ENCODE measurements at places on chromosomes 13 and 19.

DNA sequence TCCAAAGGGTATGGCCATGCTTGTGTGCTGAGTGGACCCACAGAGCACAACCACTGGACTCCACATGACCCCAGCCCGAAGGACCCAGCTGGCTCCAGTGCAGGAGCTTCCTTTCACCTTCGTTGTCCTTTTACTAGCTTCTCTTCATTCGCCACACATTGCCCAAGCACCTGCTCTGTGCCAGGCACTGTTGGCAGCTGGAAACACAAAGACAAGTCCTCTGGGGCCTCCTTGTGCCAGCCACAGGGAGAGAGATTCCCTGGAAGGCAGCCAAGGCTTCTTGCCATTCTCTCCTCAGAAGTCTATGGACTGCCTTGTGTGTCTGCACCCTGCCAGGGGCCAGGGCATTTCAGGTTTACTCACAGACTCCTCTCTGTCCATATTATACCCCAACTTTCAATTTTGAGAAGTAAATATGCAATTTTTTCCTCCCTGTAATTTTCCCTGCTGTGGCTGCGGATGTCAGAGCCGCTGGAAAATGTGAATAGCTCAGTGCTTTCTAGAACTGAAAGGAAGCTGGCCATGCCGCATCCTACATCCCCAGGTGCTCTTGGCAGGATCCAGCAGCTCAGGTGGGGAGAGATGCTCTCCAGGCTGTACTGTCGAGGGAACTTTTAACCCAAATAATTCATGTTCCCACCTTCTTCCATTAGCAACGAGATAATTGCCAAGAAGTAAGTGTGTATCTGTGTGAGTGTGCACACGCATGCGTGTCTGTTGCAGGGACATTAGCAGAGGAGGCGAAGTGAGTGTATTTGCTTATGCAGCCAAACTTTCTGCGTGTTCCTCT, 57.2 kb downstream of the CHST8 start:
- DNase-seq: no peak

GRCh38 chr19:10419200-10419645, 1.1 kb upstream of the PDE4A start:
- DNase-seq: no peak

- DNase-seq: peak; percentile 78
Observed at GRCh38 chr19:35716801-35717664, 770 bp upstream of the KMT2B start.

- no peak for DNase-seq
Observed at GRCh38 chr19:15452111-15453047, 2.6 kb upstream of the WIZ start.

GRCh38 chr19:41702171-41702651, 6.2 kb upstream of the CEACAM5 start:
- no peak for DNase-seq

GRCh38 chr13:32305646-32306045, 9.5 kb downstream of the ZAR1L start:
- no peak for DNase-seq

DNA sequence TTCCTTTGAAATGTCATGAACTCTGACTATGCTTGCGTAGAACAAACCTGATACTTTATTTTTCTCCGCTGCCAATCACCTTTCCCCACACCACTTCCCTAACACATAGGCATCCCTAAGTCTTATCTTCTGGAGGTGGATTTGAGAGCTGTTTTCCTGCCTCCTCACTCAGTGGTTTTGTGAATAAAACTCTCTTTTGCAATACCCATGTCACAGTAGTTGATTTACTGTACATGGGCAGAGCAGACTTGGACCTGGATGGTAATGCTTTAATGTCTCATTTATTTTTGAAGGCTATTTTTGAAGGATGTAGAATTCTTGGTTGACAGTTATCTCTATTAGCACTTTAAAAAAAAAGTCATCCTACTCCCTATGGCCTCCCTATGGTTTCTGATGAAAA, 881.8 kb downstream of the SLITRK5 start:
- DNase-seq: no peak

- DNase-seq: no peak
Observed at GRCh38 chr13:64371045-64371444, 2859.1 kb downstream of the PCDH9 start.
